ENCODE measurements at places on chromosomes 13 and 19.

DNA sequence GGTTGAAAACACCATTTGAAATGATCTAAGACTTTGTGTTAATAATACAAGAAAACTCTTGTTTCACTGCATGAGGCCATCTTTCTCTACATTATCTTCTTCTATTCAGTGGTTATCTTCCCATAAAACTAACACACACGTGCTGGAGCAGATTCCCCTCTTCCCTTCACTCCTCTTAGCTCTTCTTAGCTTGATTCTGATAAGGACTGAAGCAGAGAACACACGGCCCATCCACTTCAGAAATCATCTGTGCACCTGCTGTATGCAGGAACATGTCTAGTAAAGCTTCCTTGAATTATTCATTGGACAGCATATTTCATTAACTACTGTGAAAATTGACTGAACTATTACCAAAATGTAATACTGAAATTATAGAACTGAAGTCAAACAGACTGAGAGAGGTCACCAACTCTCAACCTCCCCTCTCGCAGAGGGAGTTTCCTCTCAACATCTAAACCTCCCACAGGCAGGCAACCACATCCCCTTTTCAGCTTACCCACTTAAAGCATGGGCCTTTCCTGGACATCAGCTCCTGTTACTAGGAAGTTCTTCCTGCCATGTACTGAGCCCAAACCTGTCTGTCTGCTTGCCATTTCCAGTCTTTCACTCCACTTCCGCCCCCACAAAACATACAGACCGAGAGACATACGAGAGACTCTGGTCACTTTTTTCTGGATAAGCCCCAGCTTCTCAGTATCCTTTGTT is 113.9 kb downstream of the CRYL1 start:
- peak; percentile 77 for DNase-seq

DNA sequence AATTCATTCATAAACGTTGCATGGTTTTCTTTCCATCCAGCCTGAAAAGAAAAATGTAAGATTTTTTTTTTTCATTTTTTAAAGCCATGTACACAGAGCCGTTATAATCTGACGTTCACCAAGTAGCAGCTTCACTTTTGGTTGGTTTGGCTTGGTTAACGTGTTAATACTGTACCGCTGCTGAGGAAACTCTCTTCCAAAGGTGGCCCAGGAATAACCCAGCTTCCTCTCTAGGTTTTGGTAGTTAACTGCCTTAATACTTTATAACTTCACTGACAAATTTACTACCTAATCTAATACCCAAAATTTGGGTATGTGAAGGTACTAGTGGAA is 1.7 kb downstream of the INTS6 start:
- no peak for DNase-seq

- peak; percentile 70 for DNase-seq
These were observed 1.5 kb downstream of the KMT5C start for GRCh38 chr19:55341171-55341588.

- no peak for DNase-seq
These were observed 2.3 kb upstream of the TPM4 start for GRCh38 chr19:16073988-16074387.

- DNase-seq = no peak
These were observed 1.6 kb downstream of the FAM83E start for GRCh38 chr19:48613024-48613851.

GRCh38 chr19:39512988-39513387 is 2.0 kb upstream of the SELENOV start:
- no peak for DNase-seq

Measured in activated CD4-positive, alpha-beta T cell treated with anti-CD3 and anti-CD28 coated beads, Interleukin-10, Interleukin-2, amounts not matched to agents 100 ng/mL and 50 ng/mL, durations not matched to agents 16 hours and 8 hours (primary cell).